ENCODE measurements at places on chromosomes 5 and 9.

GRCh38 chr5:135391869-135392255, 7.2 kb downstream of the MACROH2A1 start:
- DNase-seq, result no peak

DNA sequence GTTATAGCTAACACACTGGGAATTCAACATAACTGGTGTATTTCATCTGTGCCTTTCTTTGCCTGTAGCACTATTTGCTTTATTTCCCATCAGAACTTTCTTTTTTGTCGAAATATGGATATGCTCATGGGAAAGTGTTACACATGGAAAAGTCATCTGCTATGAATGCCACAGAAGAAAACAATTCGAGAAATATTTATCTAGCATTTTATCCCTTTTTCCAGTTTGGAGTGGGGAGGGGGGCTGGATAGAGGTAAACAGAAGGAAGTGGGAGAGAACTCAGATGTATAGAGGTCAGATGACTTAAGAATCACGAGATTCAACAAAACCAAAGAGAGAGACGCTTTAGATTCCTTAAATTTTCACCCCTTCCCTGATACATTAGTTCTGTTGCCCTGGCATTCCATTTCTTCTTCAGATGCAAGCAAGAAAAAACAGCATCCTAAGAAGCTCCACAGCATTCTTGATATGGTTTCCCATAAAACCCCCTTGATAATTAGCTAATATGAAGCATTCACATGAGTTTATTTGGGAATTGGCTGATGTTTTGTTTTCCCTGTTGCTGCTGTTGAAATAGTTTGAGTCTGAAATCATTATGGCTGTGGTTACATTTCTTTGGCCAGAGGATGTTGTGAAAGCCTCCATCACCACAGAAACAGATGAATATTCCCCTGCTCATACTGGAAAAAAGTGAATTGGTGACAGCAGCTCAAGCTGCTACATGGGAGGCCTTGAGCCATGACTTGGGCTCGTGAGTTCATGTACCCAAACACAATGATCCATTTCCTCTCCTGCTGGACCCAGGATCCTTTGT, 335.8 kb upstream of the DAB2 start:
- DNase-seq, result peak; percentile 98

DNA sequence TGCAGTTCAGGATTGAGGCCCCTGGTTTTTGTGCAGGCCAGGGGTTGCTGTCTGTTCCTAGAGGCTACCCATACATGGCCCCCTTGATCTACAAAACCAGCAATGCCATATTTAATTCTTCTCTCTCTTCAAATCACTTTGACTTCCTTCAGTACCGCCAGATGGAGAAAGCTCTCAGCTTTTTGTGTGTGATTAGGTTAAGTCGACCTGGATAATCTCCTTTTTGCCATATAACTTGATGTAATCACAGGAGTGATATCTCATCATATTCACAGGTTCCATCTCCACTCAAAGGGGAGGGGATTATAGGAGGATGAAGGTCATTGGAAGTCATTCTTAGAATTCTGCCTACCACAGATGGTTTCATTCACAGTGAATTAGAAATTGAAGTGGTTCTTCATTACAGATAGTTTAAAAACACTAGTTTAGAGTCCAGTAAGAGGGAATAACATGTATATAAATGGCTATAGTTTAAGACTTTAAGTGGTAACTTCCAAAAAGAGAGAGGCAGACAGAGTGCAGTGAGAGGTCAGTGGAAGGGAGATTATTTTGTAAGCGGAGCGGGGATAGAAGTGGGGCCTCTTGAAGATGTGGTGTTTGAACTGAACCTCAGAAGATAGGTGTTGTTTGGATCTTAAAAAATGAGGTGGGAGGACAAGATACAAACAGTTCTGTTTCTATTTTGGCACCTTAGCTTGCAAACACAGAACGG, 85.9 kb downstream of the GALNT10 start:
- no peak for DNase-seq

DNA sequence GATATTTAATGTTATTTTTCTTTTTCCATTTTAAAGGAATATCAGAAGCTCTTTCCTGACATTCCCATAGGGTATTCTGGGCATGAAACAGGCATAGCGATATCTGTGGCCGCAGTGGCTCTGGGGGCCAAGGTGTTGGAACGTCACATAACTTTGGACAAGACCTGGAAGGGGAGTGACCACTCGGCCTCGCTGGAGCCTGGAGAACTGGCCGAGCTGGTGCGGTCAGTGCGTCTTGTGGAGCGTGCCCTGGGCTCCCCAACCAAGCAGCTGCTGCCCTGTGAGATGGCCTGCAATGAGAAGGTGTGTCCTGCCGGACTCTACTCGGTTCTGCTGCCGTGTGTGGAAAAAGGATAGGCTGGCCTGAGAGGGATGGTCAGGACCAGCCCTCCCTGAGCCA, 24.2 kb downstream of the NANS start:
- DNase-seq, result no peak

DNA sequence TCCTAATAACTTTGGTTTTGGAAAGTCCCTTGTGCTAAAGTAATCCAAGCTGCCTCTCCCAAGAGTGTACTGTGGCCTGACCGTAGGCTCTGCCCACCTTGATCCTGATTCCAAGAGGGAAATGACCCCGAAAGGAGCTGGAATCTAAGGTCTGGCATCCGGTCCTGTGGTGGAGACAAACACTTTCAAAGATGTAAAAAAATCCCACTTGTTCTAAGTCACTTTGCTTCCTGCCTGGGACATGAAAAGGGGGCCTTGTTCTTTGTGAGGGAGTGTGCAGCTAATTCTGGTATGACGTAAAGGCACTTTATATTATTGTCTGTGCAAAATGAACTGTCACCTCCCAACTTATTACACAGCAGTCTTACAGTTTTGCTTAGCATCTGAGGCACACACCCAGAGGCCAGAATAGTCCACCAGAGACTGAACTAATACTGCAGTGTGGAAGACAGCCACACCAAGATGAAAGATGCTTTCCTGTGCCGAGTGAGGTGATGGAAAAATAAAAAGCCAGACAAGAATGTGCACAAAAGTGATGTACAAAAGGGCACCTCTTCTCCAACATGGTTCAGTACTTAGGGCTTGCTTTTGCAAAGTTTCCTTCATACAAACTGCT, 128.7 kb downstream of the SLC12A2 start:
- DNase-seq, result no peak

GRCh38 chr5:88845081-88845697, 37.8 kb downstream of the MEF2C start:
- no peak for DNase-seq

DNA sequence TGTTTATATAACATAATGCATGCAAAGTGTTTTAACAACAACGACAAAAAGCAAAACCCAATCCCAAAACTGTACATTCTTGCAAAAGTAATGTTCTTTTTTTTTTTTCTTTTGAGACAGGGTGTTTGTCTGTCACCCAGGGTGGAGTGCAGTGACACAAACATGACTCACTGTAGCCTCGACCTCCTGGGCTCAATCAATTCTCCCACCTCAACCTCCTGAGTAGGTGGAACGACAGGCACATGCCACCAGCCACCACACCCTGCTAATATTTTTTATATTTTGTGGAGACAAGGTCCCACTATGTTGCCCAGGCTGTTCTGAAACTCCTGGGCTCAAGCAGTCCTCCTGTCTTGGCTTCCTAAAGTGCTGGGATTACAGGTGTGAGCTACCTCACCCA, 13.6 kb upstream of the HAVCR1 start:
- no peak for DNase-seq

DNA sequence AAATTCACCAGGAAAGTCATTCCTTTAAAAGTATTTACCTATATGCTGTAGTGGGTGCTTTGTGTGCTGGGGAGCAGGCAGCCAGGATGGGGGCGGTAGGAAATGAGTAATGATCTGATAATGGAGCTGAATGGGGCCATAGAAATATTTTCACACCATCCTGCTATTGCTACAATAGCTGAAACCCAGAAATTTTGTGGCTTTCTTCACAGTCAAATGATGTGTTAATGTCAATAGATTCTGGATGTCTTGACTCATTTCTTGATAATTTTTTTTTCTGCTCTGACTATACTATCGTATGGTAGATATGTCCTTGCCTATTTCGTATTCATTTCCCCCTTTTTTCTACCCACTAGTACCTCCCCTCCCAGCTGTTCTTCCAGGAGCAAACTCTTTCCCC, 59.5 kb downstream of the RORB start:
- DNase-seq, result peak; percentile 23

GRCh38 chr9:98927724-98928123, 16.0 kb upstream of the COL15A1 start:
- DNase-seq, result no peak

GRCh38 chr5:36876299-36876964, at the start of gene NIPBL:
Gene NIPBL (plus strand): TSS chr5:36876769. CDS start chr5:36953697, 76,928 bp downstream.
- peak; percentile 90 for DNase-seq

DNA sequence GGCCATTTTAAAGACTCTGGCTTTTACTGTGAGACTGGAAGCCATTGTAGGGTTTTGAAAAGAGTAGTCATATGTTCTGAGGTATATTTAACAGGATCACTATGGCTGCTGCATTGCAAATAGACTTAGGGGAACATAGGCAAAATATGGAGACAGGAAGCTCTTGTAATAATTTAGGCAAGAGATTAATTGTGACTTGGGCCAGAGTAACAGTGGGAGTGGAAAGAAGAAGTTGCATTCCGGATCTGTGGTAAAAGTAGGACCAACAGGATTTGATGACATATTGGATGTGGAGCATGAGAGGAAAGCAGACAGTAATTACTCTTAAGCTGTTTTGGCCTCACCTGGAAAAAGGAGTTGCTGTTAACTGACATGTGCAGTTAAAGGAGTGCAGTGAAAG, 85.6 kb downstream of the SMIM15 start:
- no peak for DNase-seq

- no peak for DNase-seq
These were observed 78.0 kb downstream of the ACER2 start for GRCh38 chr9:19486803-19487202.

DNA sequence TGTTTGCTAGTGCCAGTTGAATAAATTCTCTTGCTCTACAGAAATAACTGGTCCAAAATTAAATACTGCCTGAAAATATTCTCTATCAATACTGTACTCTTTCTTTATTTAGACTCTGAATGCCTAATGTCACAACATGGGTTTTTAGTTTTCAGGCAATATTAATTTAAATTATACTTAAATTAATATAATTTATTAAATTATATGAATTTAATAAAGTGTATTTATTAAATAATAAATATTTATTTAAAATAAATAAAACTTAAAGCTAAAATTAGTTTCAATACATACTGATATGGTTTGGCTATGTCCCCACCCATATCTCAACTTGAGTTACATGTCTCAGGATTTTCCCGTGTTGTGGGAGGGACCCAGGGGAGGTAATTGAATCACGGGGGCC, 146.0 kb downstream of the PRR16 start:
- DNase-seq, result no peak

DNA sequence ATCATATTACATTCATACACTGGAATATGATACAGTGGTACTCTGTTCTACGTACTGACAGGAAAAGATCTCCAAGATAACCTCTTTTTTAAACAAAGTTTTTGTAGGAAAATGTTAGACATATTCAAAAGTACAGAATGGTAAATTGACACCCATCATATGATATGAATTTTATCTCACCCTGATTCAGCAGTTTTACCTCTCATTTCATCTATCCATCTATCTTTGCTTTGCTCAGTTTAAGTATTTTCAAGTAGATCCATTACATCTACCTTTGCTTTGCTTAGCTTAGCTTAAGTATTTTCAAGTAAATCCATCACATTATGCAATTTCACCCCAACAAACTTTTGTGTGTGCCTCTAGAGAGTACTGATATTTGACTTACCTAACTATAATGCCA, 14.3 kb downstream of the CCDC112 start:
- no peak for DNase-seq

DNA sequence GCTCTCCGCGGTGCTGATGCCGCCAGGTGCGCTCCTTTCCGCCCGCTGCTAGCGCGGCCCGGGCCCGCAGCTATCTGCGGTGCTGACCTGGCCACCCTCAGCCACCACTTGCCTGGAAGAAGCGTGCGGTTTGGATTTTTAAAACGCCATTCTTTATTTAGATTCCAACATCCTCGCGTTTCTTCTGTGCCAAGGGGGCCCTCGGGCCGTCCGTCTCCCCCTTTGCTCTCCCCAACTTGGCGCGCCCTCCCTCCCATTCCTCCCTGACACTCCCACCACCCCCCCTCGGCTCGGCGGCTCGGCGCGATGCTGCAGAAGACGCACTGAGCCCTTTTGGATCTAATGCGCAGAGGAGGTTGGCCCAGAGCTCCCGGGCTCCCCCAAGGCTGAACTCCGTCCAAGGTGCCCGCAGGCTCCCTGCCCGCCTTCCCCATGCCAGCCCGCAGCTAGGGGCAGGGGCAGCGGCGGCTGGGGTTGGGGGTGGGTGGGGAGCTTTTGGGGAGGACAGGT, at the start of gene BARHL1:
BARHL1 (plus strand) TSS at position 331 of the 510 bp plus-strand sequence. CDS start 192 bp downstream, outside the sequence.
- DNase-seq, result no peak

- DNase-seq, result no peak
These were observed 221.5 kb downstream of the MSX2 start for GRCh38 chr5:174945853-174946252.

DNA sequence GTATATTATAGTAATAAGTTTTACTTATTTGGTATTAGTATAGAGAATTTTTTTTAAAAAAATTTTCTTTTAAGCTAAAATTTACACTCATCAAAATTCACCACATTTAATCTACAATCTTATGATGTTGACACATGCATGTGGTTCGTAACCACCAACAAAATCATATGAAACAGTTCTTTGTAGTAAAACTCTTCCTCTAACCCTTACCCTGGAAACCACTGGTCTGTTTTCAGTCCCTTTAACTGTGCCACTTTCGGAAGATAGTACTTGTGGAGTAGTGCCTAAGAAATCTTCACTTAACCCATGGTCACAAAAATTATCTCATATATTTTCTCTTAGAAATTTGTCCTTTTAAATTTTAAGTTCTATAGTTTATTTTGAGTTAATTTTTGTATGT, 1498.8 kb downstream of the MAT2B start:
- DNase-seq, result no peak

- DNase-seq, result no peak
These were observed 323.6 kb downstream of the SEMA5A start for GRCh38 chr5:9222054-9222976.

- peak; percentile 15 for DNase-seq
These were observed 1.5 kb downstream of the NDFIP1 start for GRCh38 chr5:142110046-142110531.

Data from HS-5 (cell line).